Osteocyte (in vitro differentiated cells): ENCODE measurements at places on chromosomes 6 and 20. TPM values are rescaled to one million over a fixed set of nuclear protein-coding genes. Genes with fewer than 3 reads are reported as not detected.

The SLC4A11 gene
- total RNA-seq: 2.4 and 3.2 TPM in 2 replicates

The DDX43 gene
- not detected in 2 replicates for total RNA-seq

The GLP1R gene
- not detected in 2 replicates for total RNA-seq

The PRSS35 gene
- total RNA-seq: 24.5 and 26.5 TPM in 2 replicates

The KHDC1L gene
- total RNA-seq: not detected in 2 replicates

The MUCL3 gene
- not detected in 2 replicates for total RNA-seq

The TPX2 gene
- total RNA-seq: 22.6 and 25.5 TPM in 2 replicates

The OVOL2 gene
- not detected in 2 replicates for total RNA-seq

The EFCAB8 gene
- total RNA-seq: 0.64 and 0.97 TPM in 2 replicates

The DSP gene
- 124 and 135 TPM in 2 replicates for total RNA-seq

The TRIM31 gene
- not detected in 2 replicates for total RNA-seq

The EPB41L1 gene
- 31.4 and 36.9 TPM in 2 replicates for total RNA-seq

The PLEKHG1 gene
- total RNA-seq: 3.3 and 4.3 TPM in 2 replicates

The CLVS2 gene
- not detected in 2 replicates for total RNA-seq

The NFKBIE gene
- total RNA-seq: 11.1 and 13.1 TPM in 2 replicates

The CENPW gene
- total RNA-seq: 11.4 and 14.3 TPM in 2 replicates

The WFDC12 gene
- total RNA-seq: not detected in 2 replicates

The HCK gene
- not detected in 2 replicates for total RNA-seq

The PDE7B gene
- 3.4 and 3.9 TPM in 2 replicates for total RNA-seq

The GJA10 gene
- not detected in 2 replicates for total RNA-seq

The PSMF1 gene
- 129 and 144 TPM in 2 replicates for total RNA-seq

The SLC17A5 gene
- 20.2 and 20.4 TPM in 2 replicates for total RNA-seq

The RXRB gene
- total RNA-seq: 53.1 and 58.3 TPM in 2 replicates

The SDHAF4 gene
- total RNA-seq: 7.7 and 11.0 TPM in 2 replicates

The SLC17A1 gene
- not detected in 2 replicates for total RNA-seq

The CST4 gene
- not detected in 2 replicates for total RNA-seq

The HUS1B gene
- total RNA-seq: 1.3 and 1.8 TPM in 2 replicates

The MEP1A gene
- total RNA-seq: not detected in 2 replicates

The LY6G6C gene
- not detected in 2 replicates for total RNA-seq

The CSNK2B gene
- 142 and 163 TPM in 2 replicates for total RNA-seq

The VSX1 gene
- not detected in 2 replicates for total RNA-seq

The RIN2 gene
- total RNA-seq: 47.0 and 55.5 TPM in 2 replicates

The THEMIS gene
- total RNA-seq: not detected in 2 replicates

The C4A gene
- total RNA-seq: 13.5 and 15.2 TPM in 2 replicates

The SIRPD gene
- total RNA-seq: not detected in 2 replicates

The STMND1 gene
- total RNA-seq: not detected in 2 replicates

The TGM3 gene
- not detected in 2 replicates for total RNA-seq

The SLC22A16 gene
- not detected in 2 replicates for total RNA-seq

The COL19A1 gene
- total RNA-seq: not detected in 2 replicates

The RUNX2 gene
- total RNA-seq: 25.3 and 28.1 TPM in 2 replicates

The GPLD1 gene
- 1.9 and 2.4 TPM in 2 replicates for total RNA-seq

The EDN3 gene
- not detected in 2 replicates for total RNA-seq

The SIRPB1 gene
- 1.1 TPM in 2 replicates for total RNA-seq

The ECHDC1 gene
- total RNA-seq: 45.0 and 47.2 TPM in 2 replicates

The BTN3A1 gene
- 17.1 and 21.1 TPM in 2 replicates for total RNA-seq
